ENCODE measurements at places on chromosomes 7 and 10. TPM values are rescaled to one million over a fixed set of nuclear protein-coding genes. Genes with fewer than 3 reads are reported as not detected.

- no peak for DNase-seq
These were observed 107.1 kb downstream of the INPP5A start for GRCh38 chr10:132644527-132645246.

ZNF282 gene
- polyA plus RNA-seq: 25.1 TPM

DNA sequence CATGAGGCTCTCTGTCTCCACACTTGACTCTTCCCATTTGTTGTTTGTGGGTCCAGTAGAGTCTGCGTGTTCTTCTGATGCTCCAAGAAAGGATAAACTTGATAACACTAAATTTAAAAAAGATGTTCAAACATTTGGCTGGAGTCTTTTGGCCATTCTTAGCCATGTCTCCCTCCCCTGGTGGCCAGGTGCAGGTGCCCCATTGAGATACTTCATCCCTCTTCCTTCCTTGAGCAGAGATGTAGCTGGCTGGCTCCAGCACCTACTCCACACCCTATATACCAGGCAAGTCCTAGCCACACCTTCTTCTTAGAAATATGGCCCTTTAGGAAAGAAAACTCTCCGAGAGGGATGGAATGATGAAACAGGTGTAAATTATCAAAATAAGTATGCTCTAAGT, 103.2 kb upstream of the GJD4 start:
- no peak for DNase-seq

GRCh38 chr7:44063547-44063893, 1.8 kb downstream of the PGAM2 start:
- DNase-seq: no peak
